ENCODE measurements at places on chromosomes 3 and 15. TPM values are rescaled to one million over a fixed set of nuclear protein-coding genes. Genes with fewer than 3 reads are reported as not detected.

DNA sequence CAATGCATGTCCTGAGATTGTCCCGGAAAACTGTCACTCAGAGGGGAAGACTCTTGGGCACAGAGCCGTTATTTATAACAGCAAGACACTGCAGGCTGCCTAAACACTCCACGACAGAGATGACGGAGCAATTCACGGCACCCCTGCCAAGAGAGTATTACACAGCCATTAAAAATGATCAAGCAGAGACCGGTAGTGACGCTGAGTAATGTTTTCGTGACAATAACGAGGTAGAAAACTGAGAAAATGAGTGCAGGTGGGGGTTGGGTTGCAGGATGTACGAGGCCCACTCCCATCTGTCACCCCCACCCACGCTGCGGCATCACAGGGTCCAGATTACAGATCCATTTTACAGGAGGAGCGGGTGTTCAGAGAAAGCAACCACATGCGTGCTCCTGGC is 58.9 kb upstream of the LINGO1 start:
- DNase-seq: no peak

ERICH6 gene
- 0.81 TPM for total RNA-seq

DNA sequence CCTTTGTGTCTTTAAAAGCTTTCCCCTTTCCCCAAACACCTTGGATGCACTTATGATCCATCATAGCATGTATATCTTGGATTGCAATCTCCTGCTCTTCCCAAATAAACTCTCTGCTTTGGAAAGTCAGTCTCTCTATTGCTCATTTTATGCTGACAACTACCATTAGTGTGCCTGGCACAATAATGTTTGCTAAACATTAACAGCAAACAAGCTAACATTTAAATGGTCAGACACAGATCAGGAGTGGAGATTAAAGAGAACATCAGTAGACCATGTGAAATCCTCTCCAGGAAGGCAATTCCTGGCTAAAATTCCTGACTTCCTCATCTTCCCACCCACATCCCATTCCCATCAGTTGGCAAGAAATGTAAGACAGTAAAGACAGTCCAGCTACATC is 44.3 kb upstream of the EIF1B start:
- no peak for DNase-seq

- DNase-seq: no peak
These were observed 42.2 kb downstream of the ILDR1 start for GRCh38 chr3:121979734-121980449.

ABTB1 gene
- total RNA-seq: 29.5 TPM

GOLGA6B gene
- total RNA-seq: not detected

CHL1 gene
- not detected for total RNA-seq

Measured in activated CD4-positive, alpha-beta T cell treated with anti-CD3 and anti-CD28 coated beads, Interleukin-2, amount 10 ng/mL, durations not matched to agents 7 days and 5 days (primary cell).